ENCODE measurements at places on chromosomes 5 and 9. TPM values are rescaled to one million over a fixed set of nuclear protein-coding genes. Genes with fewer than 3 reads are reported as not detected.

The IFNA21 gene
- not detected for polyA plus RNA-seq

The PCDHGB7 gene
- polyA plus RNA-seq = 15.5 TPM

The MINAR2 gene
- not detected for polyA plus RNA-seq

The SH3PXD2B gene
- 41.0 TPM for polyA plus RNA-seq

The LCN10 gene
- polyA plus RNA-seq = not detected

The PHYHD1 gene
- polyA plus RNA-seq = 43.5 TPM

The ITGA2 gene
- 54.3 TPM for polyA plus RNA-seq

- DNase-seq = no peak
Measured at GRCh38 chr5:151624476-151624875, 33.3 kb upstream of the FAT2 start.

GRCh38 chr5:89755024-89755423 is 654.5 kb downstream of the CETN3 start:
- DNase-seq = no peak

DNA sequence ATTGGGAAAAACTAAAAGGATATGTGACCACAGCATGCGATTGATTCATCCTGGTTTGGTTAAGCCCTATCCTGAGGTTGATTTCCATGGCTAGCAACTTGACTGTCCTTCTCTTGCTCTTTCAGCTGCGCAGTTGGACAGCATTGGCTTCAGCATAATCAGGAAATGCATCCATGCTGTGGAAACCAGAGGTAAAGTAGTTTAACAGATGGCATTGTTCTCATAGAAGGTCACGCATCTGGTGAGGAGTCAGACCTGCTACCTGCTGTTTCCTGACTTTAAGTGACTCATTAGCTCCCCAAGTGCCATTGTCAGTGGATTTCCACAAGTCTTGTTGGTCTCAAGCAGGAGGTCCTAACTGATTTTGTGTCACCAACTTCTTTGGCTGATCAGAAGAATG is 266.9 kb downstream of the ARHGAP26 start:
- no peak for DNase-seq

GRCh38 chr9:33157960-33158842 is 8.9 kb downstream of the B4GALT1 start:
- DNase-seq = no peak

- DNase-seq = no peak
Measured at GRCh38 chr5:115116001-115116400, 53.7 kb downstream of the TRIM36 start.

DNA sequence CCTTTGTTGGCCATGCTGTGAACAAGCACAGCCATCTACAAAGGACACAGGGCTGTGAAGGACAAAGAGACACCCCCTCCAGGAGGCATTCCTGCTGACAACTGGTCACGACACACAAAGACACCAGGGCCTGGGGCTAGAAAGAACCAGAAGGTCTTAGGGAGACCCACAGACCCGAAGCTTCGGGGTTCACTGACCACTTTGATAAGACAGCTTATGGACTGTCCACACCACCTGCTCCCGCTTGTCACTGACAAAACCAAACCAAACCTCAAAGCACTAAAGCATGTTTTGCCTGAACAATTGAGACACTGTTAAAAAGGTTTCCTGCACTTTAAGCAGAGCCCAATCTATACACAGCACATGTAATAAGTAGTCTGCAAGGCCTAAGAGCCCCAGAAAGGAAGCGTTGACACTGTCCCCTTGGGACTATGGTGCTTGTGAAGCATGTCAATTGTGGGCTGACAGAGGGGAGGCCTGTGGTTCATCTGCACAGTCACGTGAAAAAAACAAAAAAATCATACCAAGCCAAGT is 185.0 kb downstream of the GAPVD1 start:
- no peak for DNase-seq

GRCh38 chr5:149445739-149446369 is 66.8 kb upstream of the IL17B start:
- DNase-seq = no peak

- no peak for DNase-seq
Measured at GRCh38 chr5:39531306-39531705, 106.5 kb upstream of the DAB2 start.

DNA sequence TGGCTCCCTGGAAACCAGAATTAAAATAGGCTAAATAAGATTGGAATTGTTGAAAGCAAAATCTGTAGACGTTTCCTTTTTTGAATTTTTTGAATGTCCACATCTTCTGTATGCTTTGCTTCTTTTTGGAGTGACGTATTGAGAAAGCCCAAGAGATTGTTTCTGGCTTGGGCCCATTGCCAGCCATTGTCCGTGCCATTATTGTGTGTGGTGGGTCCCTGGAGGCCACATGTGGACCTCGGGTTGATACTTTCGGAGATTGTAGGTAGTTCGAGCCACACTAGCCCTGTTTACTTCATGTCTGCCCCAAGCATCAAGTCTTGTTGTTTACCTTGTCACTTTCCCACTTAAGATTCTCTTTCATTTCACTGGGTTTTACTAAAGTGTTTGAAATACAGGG is 106.0 kb downstream of the PALM2AKAP2 start:
- no peak for DNase-seq

- no peak for DNase-seq
Measured at GRCh38 chr9:84456527-84456926, 116.0 kb upstream of the SLC28A3 start.

DNA sequence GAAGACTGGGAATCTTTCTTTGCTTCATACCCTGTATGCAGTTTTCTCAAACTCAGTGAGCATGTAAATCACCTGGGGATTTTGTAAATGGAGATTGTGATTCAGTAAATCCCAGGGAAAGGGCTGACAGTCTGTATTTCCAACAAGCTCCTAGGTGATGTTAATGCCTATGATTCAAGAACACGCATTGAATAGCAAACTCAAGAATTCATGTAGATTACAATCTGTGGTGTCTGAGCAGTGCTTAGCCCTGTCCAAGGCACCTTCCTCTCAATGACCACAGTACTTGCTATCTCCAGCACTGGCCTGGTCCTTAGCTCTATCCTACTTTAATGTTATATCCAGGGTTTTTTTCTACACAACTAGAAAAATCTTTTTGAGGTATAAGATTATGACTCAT is 721.4 kb upstream of the MEF2C start:
- DNase-seq = no peak

DNA sequence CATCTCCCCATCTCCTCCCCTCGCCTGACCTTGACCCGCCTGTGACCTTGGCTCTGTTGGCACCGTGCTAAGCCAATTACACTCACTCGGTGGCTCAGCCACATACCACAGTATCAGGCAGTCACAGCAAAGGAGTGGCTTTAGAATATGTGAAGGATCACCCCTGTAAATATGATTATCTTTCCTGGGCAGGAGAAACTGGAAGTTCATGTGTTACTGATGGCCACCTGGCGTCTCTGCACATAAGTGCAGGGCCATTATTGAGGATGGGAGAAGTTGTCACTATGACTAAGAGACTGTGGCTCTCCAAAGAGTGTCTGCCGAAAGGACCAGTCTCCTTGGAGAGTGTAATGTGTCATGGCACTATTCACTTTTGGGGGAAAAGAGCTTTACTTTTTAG is 116.9 kb upstream of the S1PR3 start:
- DNase-seq = no peak

- no peak for DNase-seq
Measured at GRCh38 chr5:65796269-65796668, 74.3 kb downstream of the NLN start.

DNA sequence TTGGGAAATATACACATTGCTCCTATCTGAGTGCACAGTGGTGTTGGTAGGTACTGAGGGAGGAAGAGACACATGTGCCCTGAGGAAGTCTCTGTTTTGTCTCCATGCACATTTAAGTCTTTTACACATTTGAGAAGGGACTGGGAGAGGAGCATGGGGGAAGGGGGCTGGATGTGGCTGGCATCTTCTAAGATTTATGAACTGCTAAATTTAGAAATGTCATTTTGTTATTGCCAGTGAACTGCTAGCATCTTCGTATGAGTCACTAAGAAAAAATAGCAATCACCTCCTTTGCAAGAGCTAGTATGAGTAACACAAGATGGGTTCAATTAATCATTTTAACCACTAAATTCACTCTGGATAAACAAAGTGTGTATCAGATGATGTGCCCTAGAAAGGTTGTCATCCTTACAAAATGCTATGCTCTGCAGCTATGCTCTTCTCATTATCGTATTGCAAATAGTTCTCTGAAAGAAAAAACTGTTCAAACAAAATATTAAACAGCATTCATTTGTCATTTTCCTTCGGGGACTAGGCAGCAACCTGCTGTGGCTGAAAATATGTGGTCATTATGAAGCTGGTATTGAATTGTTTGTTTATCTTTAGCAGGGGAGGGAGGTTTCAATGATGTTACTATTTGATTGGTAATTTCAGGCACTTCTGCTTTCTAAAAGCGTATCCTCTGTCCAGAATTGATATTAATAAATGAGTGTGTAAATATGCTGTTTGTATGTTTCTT is 236.5 kb downstream of the DMRTA1 start:
- DNase-seq = no peak

Data from left lung (tissue), 14 donors.